Stomach (tissue), 19 donors: ENCODE measurements at places on chromosomes 1 and 21. TPM values are rescaled to one million over a fixed set of nuclear protein-coding genes. Genes with fewer than 3 reads are reported as not detected.

DNA sequence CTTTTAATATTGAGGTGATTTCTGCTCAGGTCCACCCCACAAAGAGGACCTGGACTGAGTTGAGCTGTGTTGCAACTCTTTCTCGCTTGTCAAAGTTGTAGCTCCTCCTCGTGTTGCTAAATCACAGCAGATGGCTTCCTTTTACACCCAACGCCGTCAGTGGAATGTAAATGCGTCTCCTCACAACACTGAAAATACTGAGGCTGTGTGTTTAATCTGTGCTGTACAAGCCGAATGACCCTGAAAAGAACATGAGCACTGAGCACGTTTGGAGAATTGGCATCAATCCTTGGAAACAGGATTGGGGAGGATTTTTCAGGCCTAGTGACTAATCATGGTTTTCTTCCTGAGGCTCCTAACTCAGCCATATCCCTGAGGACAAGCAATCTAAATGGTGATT, 196.0 kb downstream of the CRB1 start:
- peak; percentile 88 for DNase-seq

The PLCH2 gene
- not detected for total RNA-seq

- DNase-seq = no peak
Observed at GRCh38 chr1:90246069-90246468, 251.2 kb downstream of the ZNF326 start.

- no peak for DNase-seq
Observed at GRCh38 chr21:42666023-42666747, 12.8 kb downstream of the PDE9A start.

DNA sequence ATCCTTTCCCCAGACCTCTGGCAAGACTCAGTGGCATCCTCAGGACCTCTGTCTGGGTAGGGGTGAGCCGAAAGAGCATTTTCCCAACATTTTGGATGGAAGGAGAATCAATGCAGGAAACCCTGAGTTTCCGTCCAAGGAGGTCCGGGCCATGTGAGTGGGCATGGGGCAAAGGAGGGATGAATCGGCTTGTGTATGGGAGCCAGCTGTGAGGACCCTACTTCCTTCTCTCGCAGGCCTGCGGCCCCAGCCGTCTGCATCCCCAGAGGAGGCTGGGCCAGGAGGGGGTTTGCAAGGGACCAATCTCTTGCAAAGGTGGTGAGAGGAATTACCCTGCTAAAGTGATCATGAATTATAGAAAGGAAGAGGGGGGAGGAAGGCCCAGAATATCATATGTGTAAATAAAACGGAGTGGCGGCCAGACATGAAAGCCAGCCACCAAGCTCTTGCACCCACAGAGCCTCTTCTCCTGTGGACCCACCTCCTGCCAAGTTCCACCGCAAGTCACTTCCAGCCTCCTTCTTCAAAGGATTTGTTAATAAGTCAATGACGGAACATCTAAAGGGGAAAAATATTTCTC, 48.2 kb upstream of the POU3F1 start:
- no peak for DNase-seq

DNA sequence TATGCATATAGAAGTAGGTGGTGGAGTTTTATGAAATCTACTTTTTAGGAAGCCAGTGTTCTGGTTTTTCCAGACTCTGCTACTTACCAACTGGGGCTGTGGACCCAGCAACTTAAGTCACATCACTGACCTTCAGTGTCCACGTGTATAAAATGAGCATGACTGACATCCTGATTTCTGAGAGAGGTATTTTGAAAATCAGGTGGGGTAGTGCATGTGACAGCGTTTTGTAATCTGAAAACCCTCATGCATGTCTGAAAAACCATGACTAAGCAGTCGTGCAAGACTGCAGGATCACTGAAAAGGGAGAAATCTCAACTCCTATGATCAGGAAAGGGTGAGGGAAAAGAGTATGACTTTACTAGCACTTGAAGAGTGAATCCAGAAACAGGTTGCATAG, 26.1 kb downstream of the CR1L start:
- no peak for DNase-seq

The DNASE2B gene
- total RNA-seq = not detected

GRCh38 chr1:211616231-211616964, 37.4 kb upstream of the SLC30A1 start:
- DNase-seq = peak; percentile 48

The TFF1 gene
- 721 TPM for total RNA-seq

The TMEM200B gene
- 0.45 TPM for total RNA-seq
